ENCODE measurements at places on chromosomes 12 and 14.

DNA sequence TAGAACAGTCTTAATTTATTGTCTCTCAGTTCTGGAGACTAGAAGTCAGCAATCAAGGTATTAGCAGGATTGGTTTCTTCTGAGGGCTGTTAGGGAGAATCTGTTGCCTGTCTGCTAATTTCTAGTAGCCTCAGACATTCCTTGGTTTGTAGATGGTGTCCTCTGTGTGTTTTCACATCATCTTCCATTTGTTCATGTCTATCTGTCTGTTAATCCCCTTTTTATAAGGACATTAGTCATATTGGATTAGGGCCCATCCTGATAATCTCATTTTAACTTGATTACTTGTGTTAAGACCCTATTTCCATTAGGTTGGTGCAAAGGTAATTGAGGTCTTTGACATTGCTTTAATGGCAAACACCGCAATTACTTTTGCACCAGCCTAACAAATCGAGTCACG is 34.3 kb downstream of the TBC1D15 start:
- no peak for DNase-seq

DNA sequence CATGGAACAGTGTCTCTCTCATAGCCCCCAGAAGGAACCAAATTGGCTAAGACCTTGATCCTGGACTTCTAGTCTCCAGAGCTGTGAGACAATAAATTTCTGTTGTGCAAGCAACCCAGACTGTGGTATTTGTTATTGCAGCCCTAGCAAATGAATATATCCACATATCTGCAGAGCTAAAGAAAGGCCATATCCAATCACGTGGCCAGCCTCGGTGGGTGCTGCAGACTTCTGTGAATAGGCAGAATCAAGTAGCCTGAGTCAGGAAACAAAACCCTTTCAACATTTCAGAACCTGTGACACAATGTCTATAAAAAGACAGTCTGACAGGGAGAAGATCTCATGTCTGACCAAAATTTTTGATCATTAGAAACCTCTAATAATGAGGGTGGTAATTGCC is 71.0 kb upstream of the CPM start:
- DNase-seq, result no peak

DNA sequence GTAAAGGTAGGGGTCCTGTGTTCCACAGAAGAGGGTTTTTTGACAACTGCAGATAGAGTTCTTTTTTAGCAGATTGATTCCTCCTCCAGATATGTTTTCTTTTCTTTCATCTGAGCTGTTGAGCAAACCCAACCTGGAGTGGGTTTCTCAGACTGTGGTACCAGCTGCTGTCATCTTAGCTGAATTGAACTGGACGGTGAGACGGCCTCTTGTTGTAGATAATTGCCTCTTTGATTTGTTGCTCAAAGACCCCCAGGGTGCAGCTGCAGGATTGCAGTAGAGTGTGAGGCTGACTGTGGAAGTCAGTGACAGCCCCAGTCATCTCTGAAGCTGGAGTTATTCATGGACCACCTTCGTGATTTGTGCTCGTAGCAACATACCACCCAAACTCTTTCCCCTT is 317.7 kb downstream of the AACS start:
- no peak for DNase-seq

GRCh38 chr14:96582995-96583394 is 80.8 kb downstream of the PAPOLA start:
- no peak for DNase-seq
